ENCODE measurements at places on chromosomes 1 and 21.

DNA sequence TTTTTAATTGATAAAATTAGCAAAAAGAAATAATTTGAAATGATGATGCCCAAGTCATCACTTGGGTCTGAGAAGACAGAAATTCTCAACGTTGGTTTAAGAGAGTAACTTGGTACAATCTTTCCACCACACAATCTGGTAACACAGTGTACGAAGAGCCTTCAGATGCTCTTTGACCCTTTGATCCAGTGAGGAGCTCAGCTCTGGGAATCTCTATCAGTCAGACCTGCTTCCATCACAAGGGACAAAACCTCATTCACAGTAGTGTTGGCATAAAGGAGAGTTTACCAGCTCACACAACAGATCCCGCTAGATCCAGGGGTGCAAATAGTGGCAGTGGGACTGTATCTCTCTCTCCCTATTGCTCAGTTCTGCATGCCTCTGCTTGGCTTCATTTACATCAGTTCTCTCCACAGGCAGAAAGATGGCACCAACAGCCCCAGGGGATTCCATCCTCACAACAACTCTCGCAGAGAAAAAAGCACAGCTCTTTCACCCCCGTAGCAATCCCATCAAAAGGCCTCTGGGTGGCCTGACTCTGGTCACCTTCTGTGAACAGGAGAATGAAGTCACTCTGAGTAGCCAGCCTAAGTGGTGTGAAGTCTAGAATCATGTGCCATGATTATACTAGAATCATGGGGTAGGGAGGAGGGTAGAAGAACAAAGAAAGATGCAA is 119.7 kb downstream of the ZNF281 start:
- no peak for DNase-seq

GRCh38 chr1:244214009-244214967 is 163.2 kb downstream of the ZBTB18 start:
- DNase-seq = peak; percentile 97

- DNase-seq = no peak
Observed at GRCh38 chr1:53237638-53238037, 680 bp downstream of the MAGOH start.

DNA sequence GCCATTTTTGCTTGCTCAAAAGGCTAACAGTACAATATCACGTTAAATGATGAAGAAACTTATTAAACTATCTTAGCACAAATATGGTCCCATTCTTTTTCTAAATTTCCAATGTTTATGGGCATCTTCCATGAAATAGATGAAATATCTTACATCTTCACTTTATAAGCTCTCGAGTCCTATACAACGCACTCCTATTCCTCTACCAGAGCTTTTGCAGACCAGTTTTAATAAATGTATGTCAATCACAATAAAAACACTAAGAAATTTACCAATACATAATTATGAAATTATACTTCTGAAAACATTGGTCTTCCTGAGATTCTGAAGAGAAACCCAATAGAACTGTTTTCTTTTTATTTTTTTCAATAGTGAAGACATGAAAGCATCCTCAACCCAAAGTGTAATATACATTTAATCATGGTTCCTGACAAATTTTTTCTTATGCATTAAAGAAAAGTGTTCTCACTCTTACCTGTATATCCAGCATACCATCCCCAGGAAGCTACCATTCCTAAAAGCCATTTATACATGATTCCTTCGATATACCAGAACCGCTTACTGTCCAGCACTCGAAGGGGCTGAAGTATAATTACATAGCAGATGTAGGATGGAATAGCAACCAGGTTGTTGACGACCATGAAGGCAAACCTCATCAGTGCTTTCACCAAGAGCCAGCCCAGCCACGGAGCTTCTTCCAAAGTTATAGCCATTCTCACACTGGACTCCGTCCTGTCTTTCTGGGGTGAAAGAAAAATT is 1.8 kb downstream of the LPGAT1 start:
- no peak for DNase-seq

DNA sequence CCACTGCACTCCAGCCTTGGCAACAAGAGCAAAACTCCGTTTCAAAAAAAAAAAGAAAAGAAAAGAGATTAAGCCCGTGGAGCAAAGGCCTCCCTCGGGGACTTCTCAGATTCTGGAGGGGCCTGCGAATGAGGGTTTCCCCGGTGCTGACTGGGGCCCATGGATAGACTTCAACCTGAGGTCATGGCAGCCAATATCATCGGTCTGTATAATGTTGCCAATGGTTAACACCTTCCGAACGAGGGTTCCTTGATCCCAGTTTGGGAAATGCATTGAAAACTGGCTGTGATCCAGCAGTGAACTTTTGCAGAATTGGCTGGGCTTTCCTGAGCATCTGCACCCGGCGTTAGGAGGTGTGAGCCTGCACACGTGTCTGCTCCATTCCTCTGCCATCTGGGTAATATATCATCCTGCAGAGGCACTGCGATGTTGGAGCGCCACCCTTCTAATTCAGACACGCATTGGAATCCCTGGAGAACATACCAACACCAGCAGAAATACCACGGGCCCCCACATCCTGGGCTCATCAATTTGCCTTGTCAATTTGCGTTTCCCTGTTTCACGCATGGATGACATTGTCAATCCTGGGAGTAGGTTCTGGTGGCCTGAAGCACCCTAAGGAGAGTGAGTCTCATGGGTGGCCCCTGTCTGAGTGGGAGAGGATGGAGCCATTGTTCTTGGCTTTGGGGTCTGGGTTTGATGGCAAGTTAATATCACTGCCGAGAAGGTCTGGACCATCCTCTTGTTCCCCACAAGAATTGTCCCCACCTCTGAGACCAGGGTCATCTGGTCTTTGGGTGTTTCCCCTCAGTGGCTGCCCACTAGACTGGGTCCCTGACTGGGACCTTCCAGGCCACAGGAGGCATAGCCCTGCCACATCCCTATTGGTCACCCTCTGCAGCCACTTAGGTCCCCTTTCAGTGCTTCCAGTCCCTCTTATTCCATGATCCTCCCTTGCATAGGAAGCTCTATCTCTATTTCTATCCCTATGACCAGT is 441.0 kb downstream of the PTPRU start:
- no peak for DNase-seq

DNA sequence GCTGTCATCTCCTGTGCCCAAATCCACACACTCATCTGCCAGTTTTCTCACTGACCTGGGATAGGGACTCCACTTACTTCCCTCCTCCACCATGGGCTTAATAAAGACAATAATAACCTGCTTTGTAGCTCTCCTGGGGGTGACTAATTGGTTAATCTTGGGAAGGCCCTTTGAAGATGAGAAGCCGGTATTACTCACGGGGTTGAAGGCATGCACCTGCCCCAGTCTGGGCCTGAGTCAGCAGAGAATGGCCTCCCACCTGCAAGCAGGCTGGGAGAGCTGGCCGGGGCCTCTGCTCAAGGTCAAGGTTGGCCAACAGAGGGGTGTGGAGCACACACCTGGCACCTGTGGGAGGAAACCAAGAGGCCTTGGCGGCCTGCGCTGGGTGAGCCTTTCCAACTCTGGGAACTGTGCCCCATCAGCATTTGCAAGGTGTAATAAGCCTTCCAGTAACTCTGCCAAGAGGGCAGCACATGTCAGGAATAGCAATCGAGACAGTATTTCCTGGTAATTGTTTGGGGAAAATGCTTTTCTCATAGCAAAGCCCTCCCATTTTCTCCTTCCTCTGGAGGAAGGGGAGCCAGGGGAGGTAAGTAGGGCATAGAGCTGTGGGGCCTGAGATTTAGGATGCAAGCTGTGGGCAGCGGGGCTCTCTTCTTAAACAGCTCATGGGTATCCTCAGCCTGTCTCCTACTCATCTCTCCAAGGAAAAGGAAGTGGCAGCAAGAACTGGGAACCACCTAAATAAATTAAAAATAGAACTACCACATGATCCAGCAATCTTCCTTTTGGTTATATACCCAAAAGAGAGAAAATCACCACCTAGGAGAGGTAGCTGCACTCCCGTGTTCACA is 49.0 kb downstream of the TOMM20 start:
- no peak for DNase-seq

DNA sequence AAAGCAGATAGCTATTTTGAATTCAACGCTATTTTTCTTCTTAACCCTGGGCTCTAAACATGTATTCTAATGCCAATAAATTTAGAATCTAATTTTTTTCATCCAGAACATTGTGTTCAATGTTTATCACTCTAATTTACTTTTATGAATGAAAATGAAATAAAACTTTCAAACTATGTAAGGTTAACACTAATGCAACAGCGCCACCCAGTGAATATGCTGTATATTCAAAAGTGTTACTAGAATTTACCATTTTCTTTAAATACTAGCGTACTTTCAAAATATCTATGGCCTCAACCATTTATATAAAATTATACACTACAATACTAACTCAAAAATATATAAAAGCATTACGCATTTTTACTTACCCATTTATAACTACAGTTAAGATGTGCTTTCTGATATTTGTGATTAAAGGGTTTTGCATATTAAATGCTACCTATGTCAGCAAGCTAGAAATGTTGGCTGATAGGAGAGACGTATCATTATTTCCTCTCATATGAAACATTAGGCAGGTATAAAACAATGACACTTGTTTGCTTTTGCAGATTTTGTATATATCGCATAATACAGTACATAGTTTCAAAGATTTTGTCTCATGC is 5.9 kb upstream of the NUF2 start:
- DNase-seq = no peak

- DNase-seq = no peak
Observed at GRCh38 chr1:93716941-93717368, 35.3 kb upstream of the BCAR3 start.

GRCh38 chr1:209937996-209938959 is at the start of gene SYT14:
Gene SYT14, plus strand, starts transcription at chr1:209938217. Its CDS starts 48 bp downstream, at chr1:209938265.
- DNase-seq = no peak

- no peak for DNase-seq
Observed at GRCh38 chr1:58457023-58457635, 89.4 kb downstream of the OMA1 start.

GRCh38 chr21:18204931-18205330 is 39.7 kb upstream of the CHODL start:
- DNase-seq = no peak

DNA sequence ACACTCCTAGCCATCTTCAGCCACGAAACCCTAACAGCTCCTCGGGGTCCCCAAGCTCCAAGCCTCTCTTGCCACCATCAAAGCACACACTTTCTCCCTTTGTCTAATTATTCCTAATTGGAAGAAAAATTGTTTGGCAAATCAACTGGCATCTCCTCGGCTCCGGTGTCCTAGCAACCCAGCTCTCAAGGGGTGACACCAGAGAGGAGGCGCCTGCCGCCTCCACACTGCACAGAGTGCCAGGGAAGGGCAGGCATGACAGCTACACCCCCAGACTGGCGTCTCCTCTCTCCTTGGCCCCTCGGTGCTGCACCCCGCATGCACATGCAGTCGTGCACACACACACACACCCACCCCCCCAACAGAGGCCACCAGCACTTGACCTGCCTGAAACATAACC is 18.2 kb upstream of the GJB5 start:
- DNase-seq = no peak

DNA sequence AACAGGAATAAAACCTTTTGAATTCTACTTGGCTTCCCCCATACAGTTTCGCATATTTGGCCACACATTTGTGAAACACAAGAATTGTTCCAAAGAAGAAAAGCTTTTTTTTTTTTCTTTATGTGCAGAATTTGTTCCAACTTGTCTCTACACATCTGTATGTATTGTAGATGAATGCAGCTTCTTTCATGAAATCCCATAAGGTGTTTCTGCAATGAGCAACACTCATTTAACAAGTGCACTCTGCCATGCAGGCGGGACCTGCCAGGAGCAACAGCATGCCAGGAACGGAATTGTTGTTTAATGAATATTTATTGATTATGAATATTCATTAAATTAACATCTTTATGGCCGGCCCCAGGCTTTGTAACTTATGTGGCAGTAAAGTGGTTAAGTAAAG is 1075.0 kb downstream of the TTLL7 start:
- no peak for DNase-seq

GRCh38 chr1:8540261-8540941 is 222.5 kb downstream of the SLC45A1 start:
- peak; percentile 61 for DNase-seq

- DNase-seq = no peak
Observed at GRCh38 chr21:27320868-27321267, 354.0 kb upstream of the ADAMTS5 start.

GRCh38 chr1:11052839-11053757 is 6.1 kb upstream of the MASP2 start:
- DNase-seq = no peak

DNA sequence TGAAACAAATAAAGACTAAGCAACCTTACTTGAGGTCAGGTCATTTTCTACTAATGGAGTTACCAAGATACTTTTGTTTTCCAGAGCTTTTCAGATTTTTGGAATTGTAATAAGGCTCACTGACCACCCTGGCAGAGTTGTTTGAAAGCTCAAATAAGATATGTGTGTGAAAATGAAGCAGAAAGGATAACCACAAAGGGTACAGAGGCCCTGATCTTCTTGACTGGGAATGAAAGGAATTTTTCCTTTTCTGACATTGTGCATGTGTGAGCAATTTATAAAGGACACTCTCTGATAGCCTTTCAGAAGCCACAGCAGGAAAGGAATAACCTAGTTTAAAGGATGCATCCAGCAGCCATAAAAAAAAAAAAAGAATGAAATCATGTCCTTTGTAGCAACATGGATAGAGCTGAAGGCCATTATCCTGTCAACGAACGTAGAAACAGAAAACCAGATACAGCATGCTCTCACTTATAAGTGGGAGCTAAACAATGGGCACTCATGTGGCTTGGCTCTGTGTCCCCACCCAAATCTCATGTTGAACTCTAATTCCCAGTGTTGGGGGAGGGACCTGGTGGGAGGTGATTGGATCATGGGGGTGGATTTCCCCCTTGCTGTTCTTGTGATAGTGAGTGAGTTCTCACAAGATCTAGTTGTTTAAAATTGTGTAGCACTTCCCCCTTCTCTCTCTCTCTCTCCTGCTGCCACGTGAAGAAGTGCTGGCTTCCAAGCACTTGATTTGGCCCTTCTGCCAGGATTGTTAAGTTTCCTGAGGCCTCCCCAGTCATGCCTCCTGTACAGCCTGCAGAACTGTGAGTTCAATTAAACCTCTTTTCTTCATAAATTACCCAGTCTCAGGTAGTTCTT is 3.1 kb upstream of the SRP9 start:
- DNase-seq = no peak

GRCh38 chr1:44485229-44485933 is 80.3 kb downstream of the RNF220 start:
- peak; percentile 55 for DNase-seq

DNA sequence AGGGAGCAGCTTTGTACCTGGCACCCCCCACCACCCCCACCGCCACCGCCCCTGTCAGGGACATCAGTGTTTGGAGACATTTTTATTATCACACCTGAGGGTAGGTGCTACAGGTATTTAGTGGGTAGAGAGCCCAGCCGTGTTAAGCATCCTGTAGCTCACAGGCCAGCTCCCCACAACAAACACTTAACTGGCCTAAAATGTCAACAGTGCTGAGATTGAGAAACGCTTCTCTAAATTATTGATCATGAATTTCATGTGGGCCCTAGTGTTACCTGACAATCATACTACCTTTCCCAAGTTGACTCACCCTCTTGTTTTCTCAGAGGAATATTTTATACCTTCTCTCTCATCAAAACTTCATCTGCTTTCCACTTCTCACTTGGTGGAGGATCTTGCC is 21.4 kb downstream of the ELF3 start:
- no peak for DNase-seq
